ENCODE measurements at places on chromosomes 4 and X.

- no peak for DNase-seq
These were observed 32.9 kb upstream of the PDGFC start for GRCh38 chr4:157004279-157005161.

- DNase-seq: no peak
These were observed 400.8 kb upstream of the SLIT2 start for GRCh38 chr4:19850909-19851308.

- DNase-seq: no peak
These were observed 119.4 kb upstream of the C1GALT1C1 start for GRCh38 chrX:120749141-120749846.

DNA sequence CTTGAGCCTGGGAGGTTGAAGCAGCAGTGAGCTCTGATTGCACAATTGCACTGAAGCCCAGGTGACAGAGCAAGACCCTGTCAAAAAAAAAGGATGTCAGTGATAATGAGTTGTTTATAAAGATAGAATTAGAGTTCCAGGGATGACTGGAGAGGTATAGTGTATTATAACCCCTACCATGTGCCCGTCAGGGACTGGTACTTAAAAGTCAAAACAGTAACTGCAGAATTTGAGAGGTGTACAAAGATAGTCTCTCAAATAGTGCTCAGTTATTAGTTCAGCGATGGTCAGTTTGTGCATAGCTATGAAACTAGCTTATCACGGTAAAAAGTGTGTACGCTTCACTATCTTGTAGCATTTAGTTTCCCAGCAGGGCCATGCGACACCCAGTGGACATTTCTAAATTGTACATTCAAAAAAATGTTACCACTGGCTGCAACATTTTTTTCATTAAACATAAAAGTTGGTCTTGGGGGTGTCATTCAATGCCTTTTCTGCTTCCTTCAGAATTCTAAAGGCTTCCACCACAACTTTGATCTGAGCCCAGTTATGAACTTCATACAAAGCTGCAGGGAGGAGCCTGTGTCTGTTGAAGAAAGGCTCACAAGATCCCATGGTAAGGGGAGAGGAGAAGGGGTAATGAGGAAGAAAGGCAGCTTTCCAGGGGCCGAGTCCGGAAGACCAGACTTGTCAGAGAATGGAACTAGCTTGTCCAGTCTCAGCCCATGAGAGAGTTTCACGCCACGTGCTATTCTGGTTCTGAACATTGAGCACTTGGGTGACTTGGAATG lies 9.2 kb upstream of the GYG2 start:
- DNase-seq: no peak

DNA sequence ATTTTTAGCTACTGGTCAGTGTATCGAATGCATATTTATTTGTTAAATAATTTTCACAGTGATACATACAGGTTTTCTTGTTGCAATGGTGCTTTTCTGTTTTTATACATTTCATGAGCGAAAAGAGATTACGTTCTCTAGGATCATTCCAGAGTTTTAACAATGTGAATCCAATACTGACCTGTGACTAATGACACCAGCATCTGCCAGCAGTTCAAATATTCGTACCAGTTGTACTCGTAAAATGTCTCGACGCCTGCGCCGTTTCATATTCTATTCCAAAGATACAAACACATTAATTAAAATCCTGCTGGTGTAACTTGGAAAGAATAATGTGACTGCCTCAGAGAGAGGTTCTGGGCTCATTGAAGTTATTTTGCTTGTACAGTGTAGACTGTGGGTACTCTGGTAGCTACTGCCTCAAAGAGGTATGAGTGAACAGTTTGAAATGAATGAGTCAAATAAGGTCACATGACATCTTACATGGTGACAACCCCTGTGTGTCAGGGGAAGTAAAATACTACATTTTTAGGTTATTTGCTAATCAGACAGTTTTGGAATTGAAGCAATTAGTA lies 80.7 kb downstream of the ZAR1 start:
- DNase-seq: no peak

DNA sequence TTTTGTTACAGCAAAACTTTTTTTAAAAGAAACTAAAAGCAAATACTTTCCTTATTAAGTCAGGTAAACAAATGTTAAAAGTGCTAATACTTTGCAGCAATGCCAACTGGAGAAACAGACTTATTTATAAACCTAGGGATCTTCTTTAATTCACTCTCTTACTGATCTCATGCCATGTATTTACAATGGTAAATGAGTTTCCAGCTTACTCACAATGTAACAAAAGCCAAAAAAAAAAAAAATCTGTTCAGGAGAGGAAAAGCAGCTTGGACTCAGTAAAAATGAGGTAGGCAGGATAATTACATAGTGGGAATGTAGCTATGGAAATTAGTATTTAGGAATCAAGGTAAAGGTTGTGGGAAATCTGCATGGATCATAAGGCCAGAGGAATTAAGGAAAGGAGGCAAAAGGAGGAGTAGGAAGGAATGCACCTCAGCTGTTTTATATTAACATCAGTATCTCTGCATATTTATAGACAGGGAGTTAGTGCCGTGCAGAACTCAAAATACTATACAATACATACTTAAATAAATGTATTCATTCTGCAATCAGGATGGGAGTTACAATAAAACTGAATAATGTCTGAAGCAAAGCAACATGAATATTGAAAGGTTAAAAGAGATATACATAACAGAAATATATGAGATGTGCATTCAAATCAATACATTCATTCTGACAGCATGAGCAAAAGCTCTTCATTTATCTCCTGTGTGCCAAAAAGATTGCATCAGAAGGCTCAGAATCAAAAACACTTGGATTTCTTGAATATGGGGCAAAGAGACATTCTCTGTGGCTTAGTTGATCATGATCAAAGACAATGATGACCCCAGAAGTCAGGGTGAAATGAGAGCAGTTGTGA lies 57.9 kb upstream of the ETNPPL start:
- no peak for DNase-seq

GRCh38 chr4:150219841-150220240 lies 141.6 kb downstream of the DCLK2 start:
- DNase-seq: no peak

GRCh38 chr4:152200511-152201333 lies 335.2 kb downstream of the FBXW7 start:
- DNase-seq: no peak

DNA sequence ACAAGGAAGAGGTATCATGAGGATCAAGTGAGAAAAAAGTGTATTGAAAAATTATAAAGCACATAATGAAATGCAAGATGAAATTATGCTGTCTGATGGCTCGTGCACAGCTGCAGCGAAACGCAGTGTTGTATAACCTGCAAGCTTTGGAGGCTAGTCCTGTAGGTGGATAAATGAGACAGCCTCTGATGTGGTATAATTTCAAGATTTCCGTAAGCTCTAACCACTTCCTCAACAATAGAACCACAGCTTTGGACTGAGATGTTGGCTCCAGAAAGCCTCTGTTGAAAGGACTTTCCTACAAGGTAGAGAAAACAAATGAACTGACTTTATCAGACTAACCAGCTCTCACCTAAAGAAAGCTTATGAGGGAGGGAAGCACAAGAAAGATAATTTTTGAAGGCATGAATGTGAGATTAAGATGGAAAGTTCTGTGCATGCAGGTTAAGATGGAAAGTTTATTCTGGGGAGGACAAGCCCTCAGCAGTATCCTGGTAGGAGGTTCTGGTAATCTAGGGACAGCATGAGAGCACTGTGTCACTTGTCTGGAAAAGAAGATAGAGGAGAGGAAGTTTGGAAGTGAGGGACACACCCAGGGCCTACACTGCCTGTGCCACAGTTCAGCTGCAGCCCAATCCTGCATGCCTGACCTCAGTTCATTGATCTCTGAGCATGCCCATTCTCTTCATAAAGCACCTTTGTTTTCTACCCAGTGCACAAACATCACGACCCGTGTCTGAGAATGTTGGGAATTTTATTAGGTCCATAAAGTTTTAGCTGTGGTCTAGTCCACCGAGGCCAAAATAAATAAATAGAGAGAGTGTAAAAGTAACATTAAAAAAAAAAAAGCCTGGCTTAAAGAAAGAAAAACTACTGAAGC lies 161.5 kb upstream of the SFRP2 start:
- DNase-seq: no peak

- DNase-seq: no peak
These were observed 375.2 kb downstream of the MAGEE1 start for GRCh38 chrX:76802708-76803107.

DNA sequence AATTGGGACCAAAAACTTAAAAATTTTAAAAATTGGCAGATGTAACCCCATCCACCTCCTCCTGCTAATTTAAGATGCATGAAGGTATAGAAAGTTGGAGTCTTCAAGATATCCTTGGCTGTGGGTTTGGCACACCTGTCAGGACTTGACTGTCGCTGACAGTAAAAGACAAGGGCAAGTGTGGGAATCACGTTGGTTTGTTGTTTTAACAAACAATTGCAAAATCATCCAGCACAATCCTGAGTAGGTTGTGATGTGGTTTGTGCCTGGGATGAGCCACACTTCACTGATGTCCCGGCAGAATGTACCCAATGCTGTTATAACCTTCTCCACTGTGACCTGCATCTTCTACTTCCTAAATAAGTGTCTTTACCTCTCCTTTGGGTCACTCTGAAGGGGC lies 24.0 kb downstream of the HOPX start:
- no peak for DNase-seq

DNA sequence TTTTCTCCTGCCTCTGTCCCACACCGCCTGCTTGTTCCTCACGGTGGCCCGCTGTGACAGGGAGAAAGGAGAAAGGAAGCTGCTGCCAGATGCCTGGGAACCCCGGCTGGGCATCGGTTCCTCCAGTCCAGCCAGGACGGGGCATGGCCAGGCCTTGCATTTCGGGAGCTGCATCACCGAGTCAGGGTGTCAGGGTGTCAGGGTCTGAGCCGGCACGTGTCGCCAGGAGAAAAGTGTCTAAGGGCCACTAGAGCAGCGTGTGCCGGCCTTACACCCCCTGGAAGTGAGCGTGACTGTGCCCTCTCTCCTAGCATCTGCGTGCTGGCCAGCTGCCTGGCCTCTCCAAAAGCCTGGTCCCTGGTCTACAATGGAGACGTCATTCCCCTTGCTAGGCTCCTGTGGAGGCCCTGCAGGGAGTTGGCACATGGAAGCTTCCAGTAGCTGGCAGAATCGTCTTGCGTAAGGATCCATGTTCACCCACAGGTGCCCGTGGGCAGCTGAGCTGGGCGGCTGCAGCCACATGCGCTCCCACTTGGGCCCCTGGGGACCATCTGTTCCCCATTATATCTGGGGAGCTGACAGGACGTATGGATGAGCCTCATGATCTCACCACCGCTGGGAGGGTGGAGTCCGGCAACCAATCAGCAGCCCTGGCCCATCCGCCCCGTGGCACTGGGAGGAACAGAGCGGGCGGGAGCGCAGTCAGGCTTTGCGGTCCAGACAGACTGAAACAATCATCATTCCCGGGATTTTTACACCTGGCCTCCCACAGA lies 39.9 kb upstream of the HMX1 start:
- DNase-seq: peak; percentile 9

DNA sequence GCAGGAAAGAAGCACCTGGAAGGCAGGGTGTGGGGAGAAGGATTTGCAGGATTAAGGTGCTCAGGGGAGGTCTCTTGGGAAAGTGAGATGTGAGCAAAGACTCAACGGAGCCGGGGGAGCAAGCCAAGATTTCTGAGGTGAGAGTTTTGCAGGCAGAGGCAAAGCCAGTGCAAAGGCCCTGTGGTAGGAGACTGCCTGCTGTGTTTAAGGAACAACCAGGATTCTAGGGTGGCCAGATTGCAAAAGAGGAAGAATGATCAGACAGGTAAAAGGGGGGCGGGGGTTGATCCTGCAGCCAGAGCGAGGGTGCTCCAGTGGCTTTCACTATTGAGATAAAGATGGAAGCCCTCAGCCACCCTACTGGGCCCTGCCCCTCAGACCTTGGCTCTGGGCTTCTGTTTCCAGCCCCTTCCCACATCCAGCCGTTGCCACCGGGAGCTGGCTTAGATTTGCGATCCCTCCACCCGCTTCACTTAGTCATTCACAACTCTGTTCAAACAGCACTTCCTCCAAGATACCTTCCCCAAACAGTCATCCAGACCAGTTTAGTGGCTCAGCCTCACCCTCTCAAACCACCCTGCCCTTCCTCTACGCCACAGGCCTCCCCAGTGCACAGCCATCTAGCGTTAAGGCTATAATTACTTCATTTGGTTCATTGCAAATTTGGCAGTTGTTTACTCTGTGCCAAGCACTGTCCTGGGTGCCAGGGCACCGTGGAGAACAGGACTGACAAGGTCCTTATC lies 23.3 kb upstream of the BCOR start:
- no peak for DNase-seq

DNA sequence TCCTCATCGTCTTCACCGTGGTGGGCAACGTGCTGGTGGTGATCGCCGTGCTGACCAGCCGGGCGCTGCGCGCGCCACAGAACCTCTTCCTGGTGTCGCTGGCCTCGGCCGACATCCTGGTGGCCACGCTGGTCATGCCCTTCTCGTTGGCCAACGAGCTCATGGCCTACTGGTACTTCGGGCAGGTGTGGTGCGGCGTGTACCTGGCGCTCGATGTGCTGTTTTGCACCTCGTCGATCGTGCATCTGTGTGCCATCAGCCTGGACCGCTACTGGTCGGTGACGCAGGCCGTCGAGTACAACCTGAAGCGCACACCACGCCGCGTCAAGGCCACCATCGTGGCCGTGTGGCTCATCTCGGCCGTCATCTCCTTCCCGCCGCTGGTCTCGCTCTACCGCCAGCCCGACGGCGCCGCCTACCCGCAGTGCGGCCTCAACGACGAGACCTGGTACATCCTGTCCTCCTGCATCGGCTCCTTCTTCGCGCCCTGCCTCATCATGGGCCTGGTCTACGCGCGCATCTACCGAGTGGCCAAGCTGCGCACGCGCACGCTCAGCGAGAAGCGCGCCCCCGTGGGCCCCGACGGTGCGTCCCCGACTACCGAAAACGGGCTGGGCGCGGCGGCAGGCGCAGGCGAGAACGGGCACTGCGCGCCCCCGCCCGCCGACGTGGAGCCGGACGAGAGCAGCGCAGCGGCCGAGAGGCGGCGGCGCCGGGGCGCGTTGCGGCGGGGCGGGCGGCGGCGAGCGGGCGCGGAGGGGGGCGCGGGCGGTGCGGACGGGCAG lies 792 bp downstream of the ADRA2C start:
- no peak for DNase-seq

DNA sequence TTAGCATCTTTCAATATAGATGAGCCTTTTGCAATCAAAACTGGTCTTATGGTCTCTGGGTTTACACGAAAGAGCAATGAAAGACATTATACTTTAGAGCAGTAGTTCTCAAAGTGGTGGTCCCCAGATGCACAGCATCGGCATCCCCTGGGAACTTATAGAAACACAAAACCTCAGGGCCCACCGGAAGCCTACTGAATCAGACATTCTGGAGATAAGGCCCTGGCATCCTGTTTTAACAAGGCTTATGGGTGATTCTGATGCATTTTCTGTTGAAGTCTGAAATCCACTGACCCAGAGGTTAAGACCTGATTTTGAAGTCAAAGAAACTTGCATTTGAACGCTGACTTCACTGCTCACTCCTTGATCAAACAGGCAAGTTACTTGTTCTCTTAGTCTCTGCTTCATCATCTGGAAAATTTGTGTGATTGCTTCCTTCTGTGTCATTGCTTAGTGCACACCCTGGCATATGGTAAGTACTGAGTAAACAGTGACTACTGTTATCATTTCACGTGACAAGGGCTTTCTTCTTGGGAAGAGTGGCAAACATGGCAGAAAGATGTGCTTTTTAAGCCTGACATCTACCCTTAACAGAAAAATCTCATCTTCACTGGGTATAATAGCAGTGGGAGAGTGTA lies 14.5 kb downstream of the CHRNA9 start:
- no peak for DNase-seq

Measured in GM12891 (cell line).